ENCODE measurements at places on chromosomes 3 and 15. TPM values are rescaled to one million over a fixed set of nuclear protein-coding genes. Genes with fewer than 3 reads are reported as not detected.

Gene RAB6B
- 2.2 TPM for total RNA-seq

Gene SGO1
- total RNA-seq = 16.1 TPM

Gene CCDC39
- not detected for total RNA-seq

Gene ARL14
- total RNA-seq = 0.22 TPM

Gene TRNT1
- total RNA-seq = 28.8 TPM

Gene SNRPA1
- 131 TPM for total RNA-seq

Measured in A549 treated with Mapracorat at 1 μM for 4 hours (cell line).